NCI-H510A (cell line): ENCODE measurements at places on chromosomes 2 and 18.

GRCh38 chr2:156486614-156487013 lies 50.4 kb downstream of the GPD2 start:
- DNase-seq: no peak

DNA sequence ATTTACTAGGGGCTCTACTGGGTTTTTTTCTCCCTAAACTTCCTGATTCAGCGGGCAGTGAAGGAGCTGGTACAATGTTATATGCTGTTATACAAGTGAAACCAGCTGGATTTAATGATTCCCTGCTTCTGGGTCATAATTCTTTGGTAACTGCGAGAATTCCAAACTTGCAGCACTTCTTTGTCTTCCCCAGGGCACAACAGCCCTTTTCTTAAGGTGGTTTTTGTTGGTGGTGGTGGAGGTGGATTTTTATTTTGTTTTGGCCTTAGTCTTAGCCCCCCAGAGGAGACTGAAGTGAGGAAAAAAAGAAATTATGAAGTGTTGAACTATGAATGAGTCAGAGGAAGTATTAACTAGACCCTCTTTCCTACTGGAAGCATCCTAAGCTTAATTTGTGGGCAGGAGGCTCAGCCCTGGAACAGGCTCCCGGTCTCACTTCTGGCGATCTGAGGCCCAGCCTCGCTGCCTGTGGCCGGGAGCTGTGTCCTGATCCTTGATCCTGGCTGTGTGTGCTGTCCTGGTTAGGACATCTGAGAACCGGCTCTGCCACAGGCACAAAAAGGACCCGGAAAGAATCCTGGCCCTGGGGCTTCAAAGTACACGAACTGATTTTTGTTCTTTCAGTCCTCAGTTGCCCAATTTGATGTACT lies 141.9 kb downstream of the LYPD6B start:
- no peak for DNase-seq

DNA sequence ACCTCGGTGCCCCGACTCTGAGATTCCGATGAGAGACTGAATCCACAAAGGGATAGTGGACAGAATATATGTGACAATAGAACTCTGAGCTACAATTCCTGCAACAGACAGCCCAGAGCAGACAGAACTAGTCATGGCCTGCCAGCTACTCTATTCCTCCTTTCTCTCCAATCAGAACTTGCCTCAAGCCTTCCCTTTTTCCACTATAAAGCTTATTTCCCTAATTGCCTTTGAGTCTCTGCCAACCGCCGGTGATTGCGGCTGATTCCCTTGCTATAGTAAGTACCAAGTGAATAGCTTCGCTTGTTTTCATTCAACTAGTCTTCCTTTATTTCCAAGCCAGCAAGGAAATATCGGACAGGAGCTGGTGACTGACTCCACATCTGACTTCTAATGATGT lies 96.8 kb downstream of the DSC3 start:
- no peak for DNase-seq

- no peak for DNase-seq
Observed at GRCh38 chr2:134244587-134244986, 9.3 kb upstream of the MGAT5 start.

- DNase-seq: no peak
Observed at GRCh38 chr2:86298411-86299390, 38.7 kb downstream of the REEP1 start.

DNA sequence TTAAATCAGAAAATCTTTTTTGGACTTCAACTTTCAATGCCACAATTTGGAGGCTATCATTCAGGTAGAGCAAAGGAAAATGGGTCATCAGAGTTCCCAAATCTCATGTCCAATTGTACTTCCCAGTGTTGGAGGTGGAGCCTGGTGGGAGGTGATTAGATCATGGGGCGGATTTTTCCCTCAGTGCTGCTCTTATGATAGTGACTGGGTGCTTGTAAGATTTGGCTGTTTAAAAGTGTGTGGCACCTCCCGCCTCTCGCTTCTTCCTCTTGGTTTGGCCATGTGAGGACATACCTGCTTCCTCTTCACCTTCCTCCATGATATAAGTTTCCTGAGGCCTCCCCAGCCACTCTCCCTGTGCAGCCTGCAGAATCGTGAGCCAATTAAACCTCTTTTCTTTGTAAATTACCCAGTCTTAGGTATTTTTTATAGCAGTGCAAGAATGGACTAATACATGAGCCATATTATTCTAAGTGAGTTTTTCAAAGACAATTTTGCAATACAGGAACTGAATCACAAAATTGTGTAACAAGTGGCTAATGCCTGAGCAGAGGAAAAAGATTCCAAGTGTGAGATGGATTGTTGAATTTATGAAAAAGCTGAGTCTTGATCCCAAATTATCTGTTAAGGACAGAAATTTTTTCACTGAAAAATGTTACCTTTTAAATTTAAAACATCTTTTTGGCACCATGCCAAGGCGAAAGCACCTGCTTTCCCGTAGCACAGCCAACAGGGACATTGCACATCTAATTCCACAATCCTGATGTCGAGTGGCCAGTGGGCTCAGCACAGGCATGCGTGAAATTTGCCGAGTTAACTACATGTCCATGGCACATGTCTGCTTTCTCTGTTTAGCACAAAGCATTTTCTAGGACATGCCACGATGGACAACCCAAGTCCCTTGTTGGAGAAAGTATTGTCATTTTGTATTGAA lies 150.9 kb downstream of the COL6A3 start:
- no peak for DNase-seq

GRCh38 chr2:186437719-186438118 lies 48.3 kb upstream of the ZC3H15 start:
- DNase-seq: no peak

GRCh38 chr2:8086796-8087479 lies 594.9 kb upstream of the ID2 start:
- DNase-seq: no peak

GRCh38 chr18:10057894-10058791 lies 144.3 kb downstream of the VAPA start:
- DNase-seq: no peak

GRCh38 chr2:138470941-138471340 lies 30.6 kb upstream of the SPOPL start:
- no peak for DNase-seq

- no peak for DNase-seq
Observed at GRCh38 chr2:201854221-201854801, 48.0 kb downstream of the CDK15 start.

DNA sequence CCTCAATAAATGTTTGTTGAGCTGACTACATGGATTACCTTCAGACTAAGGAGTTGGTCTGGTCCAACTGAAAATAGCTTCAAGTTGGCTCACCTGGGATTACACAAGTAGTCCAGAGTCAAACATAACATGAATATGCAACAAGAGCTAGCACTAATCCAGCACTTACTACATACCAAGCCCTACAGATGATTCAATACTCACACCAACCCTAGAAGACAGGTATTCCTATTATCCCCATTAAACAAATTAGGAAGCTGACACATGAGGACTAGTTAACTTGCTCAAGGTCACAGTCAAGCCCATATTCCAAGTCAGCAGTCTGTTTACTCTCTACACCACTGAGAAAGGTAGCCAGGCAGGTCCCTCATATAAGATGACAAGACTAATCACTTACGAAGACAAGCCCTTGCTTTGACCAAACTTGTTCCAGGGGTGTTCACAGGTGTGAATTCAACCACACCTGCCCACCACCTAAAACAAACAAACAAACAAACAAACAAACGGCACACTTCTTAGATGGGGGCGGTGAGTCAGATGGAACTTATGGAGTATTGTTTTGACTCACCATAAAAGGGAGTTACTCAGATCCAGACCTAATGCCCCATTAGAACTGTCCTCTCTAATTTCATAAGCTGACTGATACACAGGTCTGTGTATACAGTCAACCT lies 29.1 kb downstream of the TMEM131 start:
- no peak for DNase-seq

DNA sequence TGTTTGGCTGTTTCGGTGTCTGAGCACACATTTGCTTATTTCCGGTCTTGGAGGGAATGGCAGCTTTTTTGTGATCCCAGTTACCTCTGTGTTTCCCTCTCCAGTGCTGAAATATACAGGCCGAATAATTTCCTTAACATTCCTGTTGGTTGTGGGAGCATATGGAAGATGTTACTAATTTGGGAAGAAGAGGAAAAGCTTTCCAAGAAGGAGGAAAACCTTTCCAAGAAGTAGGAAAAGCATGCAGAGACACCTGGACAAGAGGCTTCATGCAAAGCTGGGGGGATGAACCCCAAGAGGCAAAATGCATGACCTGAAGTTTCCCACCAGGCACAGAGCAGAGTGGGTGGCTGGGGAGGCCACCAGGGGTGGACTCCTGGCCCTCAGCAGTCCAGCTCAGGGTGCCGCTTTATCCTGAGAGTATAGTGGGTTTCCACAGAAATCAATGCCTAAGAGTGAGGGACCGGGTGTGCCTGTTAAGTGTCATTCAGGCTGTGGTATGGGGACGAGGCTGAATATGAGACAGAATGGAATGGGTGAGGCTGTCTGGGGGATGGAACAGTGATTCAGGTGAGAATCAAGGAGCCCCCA lies 25.5 kb upstream of the GNAL start:
- DNase-seq: no peak

- DNase-seq: no peak
Observed at GRCh38 chr18:6249170-6249569, 165.5 kb downstream of the L3MBTL4 start.

DNA sequence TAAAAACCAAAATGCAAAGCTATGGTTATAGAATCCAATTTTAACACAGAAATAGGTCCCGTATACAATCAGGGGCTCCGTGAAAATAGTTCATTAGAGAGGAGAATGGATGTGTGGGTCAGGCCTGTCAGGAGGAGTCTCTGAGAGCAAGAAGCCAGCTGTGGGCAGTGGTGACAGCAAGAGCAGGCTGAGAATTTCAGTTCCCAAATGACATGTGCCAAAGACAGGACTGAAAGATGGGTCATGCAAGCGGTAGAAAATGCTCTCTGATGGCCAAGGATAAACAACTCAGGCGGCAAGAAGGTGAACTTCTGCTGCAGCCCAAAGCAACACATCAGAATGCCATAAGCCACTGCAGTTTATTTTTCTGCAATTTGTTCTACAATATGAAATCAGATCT lies 100.4 kb downstream of the CCDC141 start:
- DNase-seq: no peak

GRCh38 chr2:46801731-46802664 lies 113.6 kb downstream of the MCFD2 start:
- no peak for DNase-seq

DNA sequence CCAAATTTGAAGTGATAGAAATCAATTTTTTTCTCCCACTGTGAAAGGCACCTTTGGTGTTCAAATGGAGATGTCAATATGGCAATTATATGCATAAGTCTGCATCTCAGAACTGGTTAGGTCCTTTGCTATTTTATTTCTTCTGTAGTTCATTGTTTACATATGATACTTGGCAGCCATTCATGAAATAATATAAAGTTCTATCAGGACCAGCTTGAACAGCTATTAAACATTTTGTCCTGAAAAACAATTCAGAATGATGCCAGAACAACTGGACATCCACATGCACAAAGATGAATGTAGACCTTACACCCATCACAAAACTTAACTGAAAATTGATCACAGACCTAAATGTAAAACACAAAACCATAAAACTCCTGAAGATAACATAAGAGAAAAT lies 41.8 kb upstream of the ARHGAP28 start:
- no peak for DNase-seq

- DNase-seq: no peak
Observed at GRCh38 chr2:186603286-186603685, 13.4 kb downstream of the ITGAV start.

GRCh38 chr18:24740829-24741228 lies 280.4 kb downstream of the HRH4 start:
- DNase-seq: no peak

GRCh38 chr2:195486987-195487644 lies 169.9 kb upstream of the SLC39A10 start:
- DNase-seq: no peak

DNA sequence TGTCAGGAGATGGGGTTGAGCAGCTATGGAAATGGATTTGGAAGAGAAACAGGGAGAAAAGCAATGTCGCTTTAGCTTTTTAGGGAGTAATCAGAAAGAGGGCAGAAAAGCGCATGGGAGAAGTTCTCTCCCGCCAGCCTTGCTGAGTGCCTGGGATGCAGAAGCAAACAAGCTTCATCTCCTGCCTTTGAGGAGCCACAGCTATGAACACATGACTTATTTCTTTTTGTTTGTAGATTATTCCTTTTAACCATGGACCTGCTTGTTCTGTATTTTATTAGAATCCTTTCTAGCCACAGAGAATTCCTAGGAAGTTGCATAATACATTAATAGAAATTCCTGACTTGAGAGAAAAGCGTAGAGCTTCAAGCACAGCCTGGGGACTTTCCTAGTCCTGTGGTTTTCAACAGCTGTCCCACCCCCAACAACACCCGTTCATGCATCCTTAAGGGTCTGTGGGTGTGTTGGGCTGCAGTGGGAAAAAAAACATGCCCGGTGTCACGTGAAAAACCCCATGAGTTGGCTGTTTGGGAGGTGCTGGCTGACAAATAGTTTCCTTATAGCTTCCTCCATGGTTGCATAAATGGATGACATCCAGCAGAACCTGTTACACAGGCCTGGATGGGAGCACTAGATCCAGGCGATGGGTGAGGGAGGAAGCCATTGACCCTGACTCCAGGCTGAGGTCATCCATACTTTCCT lies 14.9 kb downstream of the SLC9A4 start:
- DNase-seq: no peak

DNA sequence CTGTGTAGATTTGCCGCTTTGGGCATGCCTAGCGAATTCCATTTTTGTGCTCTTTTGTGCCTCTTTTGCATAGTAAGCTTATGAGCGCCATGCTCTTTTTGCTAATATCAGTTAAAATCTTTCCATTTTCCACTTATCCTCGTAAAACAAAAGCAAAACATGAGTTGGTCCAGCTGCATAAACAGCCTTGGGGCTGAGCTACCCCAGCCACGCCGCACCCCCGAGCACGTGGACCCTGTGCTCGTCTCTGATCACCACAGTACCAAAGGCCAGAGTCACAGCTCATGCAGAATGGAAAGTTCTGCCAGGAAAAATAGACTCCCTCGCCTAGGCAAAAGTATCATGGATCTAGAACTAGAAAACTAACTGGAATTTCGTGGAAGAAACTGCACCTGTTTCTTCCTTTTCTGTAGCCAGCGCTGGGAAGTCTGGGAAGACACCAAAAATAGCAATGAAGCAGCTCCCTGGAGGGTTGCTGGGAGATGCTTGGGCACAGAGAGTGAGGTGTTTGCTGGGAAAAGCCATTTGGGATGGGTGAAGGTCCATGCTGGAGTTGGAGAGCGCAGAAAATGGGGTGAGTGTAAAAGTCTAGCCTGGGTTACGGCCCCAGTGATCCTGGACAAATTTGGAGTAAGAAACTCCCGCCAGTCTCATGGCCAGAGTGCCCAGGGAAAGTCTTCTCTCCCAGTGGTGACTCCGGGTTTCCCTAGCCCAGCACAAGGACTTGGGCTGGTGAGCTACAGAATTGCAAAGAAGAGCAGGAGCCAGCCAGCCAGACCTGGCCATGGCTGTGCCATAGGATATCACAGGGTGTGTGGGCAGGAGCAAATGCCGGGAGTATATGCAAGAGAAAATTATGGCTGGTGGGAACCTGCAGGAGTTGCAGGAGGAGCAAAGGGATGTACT lies 218.4 kb downstream of the GBX2 start:
- no peak for DNase-seq

DNA sequence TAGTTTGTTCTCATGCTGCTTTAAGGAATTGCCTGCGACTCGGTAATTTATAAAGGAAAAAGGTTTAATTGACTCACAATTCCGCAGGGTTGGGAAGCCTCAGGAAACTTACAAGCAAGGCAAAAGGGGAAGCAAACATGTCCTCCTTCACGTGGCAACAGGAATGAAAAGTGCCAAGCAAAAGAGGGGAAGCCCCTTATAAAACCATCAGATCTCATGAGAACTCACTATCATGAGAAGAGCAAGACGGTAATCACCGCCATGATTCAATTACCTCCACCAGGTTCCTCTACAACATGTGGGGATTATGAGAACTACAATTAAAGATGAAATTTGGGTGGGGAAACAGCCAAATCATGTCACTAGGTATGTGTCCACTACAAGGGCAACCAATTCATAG lies 53.9 kb downstream of the MAP4K3 start:
- no peak for DNase-seq
